Chondrocyte (in vitro differentiated cells): ENCODE measurements at places on chromosomes 7 and 10.

- DNase-seq: no peak
Observed at GRCh38 chr7:106371629-106372028, 86.8 kb upstream of the NAMPT start.

DNA sequence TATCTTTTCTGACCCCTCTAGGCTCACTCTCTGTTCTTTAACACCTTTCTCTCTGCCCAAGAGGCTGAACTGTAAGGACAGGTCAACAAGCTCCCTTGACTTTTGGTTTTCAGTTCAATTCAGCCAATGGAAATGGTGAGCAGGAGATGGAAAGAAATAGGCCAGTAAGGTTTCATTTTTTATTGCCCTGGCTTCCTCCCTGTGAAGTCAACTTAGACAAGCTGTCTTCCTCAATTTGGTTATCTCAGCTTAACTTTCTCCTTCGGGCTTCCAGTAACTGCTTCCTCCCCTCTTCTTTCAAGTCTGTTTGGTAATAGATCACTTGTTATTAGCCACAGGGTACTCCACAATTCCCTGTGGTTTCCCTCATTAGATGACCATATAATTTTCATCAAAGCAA is 19.7 kb downstream of the LIPK start:
- DNase-seq: no peak

DNA sequence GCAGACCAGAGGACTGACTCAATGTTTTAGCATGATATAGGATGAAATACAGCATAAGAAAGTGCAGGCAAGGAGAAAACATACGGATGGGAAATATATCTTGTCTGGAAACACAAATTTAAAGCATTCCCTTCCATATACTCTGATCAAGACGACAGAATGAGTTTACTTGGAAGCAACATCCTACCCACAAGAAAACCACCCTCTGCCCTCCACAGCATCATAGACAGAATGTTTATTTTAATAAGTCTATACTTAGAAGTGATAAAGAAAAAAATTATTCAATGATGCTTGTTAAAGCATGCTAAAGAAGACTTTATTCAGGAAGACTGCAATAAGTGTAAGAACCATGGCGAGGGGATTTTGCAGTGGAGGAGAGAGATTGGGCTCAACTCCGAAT is 32.4 kb upstream of the HIBADH start:
- no peak for DNase-seq

- no peak for DNase-seq
Observed at GRCh38 chr10:80405626-80406025, 2.7 kb upstream of the PRXL2A start.

DNA sequence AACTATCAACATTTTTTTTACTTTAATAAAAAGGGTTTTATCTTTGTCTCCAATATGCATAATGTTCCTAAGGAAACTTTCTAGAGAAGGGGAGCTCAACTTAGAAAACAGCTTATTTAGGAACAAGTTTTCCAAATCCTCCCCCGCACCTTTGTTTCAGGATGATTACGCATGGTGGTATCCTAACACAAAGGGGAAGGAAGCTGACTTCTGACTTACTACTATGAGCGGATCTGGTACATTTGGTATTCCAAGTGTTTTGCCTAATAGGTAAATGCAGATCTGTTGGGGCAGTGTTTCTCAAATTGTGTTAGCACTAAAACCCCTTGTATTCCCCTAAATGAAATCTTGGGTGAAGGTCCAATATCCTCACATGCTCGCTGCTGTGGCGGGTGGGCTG is 229.3 kb upstream of the KLF14 start:
- no peak for DNase-seq
